ENCODE measurements at places on chromosomes 16 and 17.

GRCh38 chr17:13725288-13725990 is 123.7 kb upstream of the HS3ST3A1 start:
- no peak for DNase-seq

DNA sequence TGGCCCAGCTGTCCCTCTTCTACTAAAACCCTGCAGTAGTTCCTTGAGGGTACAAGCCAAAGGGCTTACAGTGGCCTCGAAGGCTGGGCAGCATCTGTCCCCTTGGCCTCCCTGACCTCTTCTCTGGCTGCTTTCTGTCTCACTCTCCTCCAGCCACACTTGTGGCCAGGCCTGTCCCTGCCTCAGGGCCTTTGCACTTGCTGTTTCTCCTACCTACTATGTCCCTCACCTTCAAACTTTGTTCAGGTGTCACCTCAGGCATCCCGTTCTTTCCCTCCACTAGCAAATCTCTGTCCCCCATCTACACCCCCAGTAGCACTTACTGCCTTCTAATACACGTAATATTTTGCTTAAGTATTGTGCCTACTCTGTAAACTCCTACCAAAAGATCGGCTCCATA is 6.0 kb downstream of the ABCC1 start:
- no peak for DNase-seq

DNA sequence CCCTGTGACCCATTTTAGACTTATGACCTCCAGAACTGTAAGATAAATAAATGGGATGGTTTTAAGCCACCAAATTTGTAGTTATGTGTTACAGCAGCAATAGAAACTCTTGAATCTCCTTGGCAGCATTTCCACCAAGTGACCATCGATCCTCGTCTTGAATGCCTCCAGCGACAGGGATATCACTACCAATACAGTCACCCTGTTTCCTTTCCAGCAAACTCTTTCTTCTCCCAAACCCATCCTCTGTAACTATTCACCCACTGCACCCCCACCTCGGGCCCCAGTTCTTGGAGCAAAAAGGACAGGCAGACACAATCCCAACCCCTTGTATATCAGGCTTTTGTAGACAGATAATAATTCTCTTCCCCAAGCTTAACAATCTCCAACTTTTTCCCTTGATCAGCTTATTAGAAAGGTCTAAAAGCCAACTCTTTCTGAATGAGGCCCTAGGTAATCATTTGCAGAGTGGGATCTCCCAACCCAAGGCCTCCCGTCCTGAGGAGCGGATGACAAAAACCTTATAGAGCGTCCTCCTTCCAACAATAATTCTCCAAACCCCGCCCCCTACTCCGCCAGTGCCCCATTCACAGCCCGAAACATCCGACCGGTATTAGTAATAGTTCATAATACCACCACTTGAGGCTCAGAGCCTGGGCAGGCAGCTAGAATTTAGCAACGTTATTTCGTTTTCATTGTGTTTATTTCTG is 14.7 kb upstream of the PLLP start:
- peak; percentile 91 for DNase-seq

DNA sequence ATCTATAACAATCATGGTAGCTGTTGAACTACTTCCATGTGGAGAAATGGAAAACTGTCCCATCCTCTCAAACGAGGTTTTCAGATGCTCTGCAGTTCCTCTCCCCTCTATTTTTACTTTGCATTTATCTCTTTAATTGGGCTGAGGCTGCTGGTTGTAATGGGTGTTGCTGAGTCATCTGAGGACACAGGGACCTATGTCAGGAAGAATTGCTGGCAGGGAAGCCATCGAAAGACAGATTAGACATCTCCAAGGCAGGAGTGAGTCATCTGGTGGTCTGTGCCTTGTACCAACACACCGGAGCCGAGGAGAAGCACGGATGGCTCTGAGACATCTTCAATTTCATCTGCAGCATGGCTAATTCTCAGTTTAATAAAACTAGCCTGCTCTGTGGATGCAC is 394.5 kb downstream of the GRIN2A start:
- DNase-seq: no peak

GRCh38 chr16:85401370-85401916 is 211.7 kb upstream of the GSE1 start:
- no peak for DNase-seq

GRCh38 chr17:7570351-7570750 is 8.6 kb downstream of the SENP3 start:
- no peak for DNase-seq

DNA sequence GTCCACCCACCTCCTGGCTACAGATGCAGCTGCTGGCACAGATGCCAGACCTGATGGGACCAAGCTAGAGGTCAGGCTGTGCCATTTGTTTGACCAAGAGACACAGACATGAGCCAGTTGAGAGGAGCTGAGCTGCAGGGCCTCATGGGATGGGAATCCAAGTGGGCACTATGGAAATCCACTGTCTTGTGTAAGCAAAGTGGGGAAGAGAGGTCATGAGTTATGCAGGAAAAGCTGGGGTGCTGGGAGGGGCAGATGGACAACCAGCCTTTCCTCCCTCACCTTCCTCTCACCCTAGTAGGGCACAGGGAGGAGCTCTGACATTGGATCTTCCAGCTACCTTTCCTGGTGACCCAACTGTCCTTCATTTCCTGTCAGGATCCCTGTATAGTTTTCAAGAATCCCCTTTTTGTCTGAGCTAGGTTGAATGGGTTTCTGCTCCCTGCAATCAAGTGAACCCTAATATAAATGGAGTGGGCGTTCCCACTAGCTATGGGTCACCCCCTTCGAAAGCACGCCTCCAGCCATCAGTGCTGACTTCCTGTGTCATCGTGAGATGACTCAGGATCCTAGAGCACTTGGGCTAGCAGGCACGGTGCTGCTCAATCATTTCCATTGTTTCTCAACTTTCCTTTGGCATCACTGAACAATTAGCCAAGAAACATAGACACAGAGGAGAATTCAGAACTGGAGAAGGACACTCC is 13.6 kb downstream of the ATPAF2 start:
- DNase-seq: no peak

- no peak for DNase-seq
These were observed 8.7 kb downstream of the THRA start for GRCh38 chr17:40071313-40072039.

All from NCI-H1694 treated with DMSO at 0.1 percent for 48 hours (cell line).